ENCODE measurements at places on chromosomes 5 and 9.

DNA sequence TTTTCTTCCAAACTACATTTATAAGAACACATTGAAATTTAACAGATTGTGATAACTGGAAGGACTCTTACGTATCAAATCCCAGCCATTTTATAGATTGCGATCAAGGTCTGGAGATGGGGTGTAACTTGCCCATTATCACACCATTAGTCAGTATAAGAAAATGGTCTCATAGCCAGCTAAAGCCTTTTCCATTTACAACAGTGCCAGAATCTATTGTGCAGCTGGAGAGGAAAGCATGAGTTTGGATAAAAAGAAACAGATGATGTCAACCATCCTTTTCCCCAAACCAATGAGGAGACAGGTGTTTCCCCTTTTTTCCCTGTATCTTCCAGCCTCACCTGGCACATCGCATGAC is 658.8 kb downstream of the ACTL7B start:
- no peak for DNase-seq

DNA sequence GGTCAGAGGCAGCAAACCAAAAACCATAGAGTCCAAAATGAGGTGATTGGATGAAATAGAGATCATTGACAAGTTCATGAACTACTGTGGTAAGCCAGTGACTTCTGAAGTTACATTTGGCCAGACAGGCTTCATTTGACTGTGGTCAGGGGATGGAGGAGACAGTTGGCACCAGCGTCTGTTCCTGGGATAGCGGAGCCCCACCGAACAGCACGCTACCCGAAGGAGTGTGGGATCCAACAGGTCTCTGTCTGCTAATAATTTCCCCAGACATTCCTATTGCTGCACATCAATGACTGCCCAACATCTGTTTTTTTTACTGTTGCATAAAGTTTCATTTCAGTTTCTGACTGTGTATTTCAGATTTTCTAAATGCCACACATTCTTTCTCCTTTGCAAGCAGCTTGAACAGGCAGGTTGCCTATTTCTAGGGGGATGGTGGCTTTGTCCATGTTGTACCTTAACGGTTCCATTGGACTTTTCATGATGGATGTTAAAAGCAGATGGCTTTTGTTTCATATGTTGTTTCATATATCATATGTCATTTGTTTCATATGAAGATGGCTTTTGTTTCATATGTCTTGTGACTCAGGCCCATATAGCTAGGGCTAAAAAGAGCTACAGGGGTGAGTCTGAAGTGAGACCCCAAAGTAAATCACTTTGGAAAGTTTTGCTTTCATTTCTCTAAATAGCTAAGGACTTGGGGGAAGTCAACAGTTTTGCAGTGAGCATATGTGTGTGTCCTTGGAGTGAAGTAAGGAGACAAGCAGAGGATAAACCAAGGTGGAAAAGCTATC is 180.8 kb downstream of the GOLPH3 start:
- no peak for DNase-seq

GRCh38 chr5:122262103-122262502 is 49.9 kb upstream of the SNCAIP start:
- DNase-seq: no peak

DNA sequence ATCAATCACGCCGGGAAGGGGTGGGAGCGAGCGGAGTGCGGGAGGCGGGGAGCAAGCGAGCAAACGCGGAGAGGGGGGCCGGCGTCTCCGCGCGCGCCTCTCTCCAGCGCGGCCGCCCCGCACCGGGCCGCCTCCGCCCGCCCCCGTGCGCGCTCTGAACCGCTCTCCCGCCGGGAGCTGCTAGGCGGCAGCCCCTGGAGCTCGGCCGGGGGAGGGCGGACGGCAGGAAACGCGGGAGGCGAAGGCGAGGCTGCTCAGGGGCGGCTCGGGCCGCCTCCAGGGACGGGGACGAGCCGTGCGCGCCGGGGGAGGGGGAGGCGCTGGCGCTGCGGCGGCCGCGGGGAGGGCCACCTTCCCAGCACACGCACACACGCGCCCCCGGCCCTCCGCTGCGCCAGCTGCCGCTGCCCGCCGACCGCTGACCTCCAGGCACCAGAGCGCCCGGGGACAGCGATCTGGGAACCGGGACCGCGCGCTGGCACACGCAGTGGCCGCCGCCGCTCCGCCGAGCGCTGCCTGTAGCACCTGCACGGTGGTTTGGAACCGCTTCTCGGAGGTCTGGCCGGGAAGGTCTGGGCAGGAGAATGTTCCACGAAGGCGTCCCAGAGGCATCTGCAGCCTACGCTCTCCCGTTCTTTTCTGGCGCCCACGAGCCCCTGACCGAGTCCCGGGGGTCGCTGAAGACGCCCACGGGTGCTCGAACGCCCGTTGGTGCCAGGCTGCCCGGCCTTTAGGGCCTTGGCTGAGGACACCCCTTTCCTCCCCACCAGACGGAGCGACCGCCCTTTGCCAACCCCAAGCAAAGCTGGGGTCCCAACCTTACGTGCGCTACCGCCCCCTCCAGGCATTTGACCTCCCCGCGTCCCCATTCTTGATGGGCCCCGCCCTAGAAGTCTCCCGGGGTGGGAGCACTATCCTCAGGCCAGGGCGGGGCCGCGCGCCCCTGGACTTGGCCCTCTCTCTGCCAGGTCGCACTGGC is at the start of gene GABBR2:
Gene GABBR2, minus strand, starts transcription at position 3 of the 979 bp plus-strand sequence. CDS start 198 bp downstream, outside the sequence.
- no peak for DNase-seq

GRCh38 chr5:114148253-114148652 is 213.6 kb upstream of the KCNN2 start:
- DNase-seq: no peak

GRCh38 chr5:107389130-107389774 is 281.5 kb downstream of the EFNA5 start:
- no peak for DNase-seq

- DNase-seq: no peak
Measured at GRCh38 chr5:64074533-64074932, 91.1 kb upstream of the RNF180 start.

DNA sequence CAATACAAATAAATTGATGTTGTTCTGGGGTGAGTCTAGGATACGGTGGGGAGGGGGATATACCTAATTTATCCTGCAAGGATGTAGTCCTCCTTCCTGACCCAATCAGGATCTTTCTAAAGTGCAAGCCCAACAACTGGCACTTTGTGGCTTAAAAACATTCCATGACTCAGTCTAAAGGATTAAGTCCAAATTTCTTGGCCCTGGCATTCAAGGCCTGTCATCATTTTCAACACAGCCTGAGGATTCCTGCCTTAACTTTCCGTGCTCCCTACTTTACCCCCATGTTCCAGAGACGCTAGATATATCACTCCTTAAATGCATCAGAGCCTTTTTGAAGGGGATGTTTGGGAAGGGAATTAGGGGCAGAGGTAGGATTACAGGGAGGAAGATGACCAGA is 1.0 kb downstream of the FAM221B start:
- DNase-seq: no peak

- no peak for DNase-seq
Measured at GRCh38 chr9:79974806-79975422, 403.1 kb downstream of the TLE4 start.

- no peak for DNase-seq
Measured at GRCh38 chr5:52754051-52754450, 33.7 kb upstream of the ITGA1 start.

- DNase-seq: no peak
Measured at GRCh38 chr9:76400534-76401096, 6.4 kb upstream of the RFK start.

- DNase-seq: no peak
Measured at GRCh38 chr5:169566202-169566601, 17.4 kb upstream of the SPDL1 start.

GRCh38 chr9:93860694-93861658 is 94.2 kb downstream of the BARX1 start:
- DNase-seq: no peak

GRCh38 chr5:118407958-118408357 is 580.4 kb downstream of the DTWD2 start:
- no peak for DNase-seq

GRCh38 chr9:87340391-87340790 is 157.3 kb upstream of the DAPK1 start:
- DNase-seq: no peak

GRCh38 chr5:149099920-149100319 is 37.1 kb upstream of the SH3TC2 start:
- DNase-seq: no peak

- DNase-seq: no peak
Measured at GRCh38 chr5:100855937-100856430, 47.1 kb downstream of the ST8SIA4 start.

GRCh38 chr9:79573412-79573923 is 1.7 kb downstream of the TLE4 start:
- no peak for DNase-seq

DNA sequence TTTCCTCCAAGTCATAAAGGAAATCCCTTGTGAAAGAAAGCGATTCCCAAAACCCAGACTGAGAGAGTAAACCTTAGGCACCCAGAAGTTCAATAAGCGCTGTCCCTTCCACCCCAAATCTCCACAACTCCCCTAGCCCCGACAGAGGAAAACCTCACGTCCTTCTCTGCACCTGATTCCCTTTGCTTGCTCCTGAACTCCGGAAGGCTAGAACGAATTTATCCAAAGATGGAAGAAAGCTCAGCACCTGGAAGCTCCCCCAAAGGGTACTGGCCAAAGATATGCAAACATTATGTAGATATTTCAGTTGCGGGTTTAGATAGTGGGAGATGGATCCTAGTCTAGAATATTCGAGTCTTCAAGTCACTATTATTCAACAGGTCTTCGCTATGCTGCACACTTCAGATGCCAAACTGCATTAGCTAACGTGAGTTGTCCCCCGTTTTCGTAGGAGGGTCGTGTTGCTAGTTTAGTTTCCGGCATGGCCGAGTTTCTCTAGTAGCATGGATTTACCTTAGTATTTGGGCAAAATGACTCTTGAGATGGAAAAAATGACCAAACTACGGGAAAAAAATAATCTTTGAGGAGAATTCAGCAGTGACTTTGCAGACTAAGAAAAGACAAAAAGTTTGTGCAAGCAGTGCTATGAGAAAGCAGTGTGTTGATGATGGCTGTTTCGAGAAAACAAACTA is 27.7 kb downstream of the NR2F1 start:
- no peak for DNase-seq

GRCh38 chr5:133347039-133347438 is 265.3 kb downstream of the FSTL4 start:
- no peak for DNase-seq

DNA sequence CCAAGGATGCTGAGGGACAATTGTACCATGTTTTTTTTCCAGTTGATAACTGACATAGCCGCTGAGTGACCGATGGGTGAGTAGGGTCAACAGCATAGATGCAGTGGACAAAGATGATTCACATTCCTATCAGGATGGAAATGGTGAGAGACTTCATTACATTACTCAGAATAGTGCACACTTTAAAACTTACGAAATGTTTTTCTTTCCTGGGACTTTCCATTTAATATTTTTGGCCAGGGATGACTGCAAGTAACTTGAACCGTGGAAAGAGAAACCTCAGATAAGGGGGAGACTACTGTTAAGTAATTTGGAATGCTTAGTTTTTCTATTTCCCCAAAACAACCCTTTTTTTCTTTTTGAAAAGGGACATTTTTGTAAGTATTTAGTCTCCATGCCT is 3.0 kb upstream of the TUSC1 start:
- no peak for DNase-seq

DNA sequence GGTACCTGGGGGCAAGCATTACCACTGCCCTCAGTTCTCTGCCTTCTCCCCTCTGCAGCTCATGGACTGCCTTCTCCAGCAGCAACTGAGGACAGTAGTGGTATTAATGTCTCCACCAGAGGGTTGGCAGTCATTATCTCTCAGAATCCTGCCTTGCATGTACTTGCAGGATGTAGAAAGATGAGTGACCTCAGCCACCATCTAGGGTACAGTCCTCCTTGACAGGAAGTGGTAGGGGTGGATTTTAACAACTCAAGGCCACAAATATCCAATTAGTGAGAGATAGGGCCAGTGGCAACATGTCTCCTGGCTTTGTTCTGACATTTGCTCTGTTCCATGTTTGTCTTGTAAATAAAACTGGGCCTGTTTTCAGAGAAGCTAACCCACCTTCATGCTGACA is 47.2 kb downstream of the F2R start:
- no peak for DNase-seq

Data from hematopoietic multipotent progenitor cell treated with erythropoietin and hydrocortisone succinate and interleukin-3 and kit ligand, for 15 days (in vitro differentiated cells).